ENCODE measurements at places on chromosomes 11 and 22.

- no peak for DNase-seq
These were observed 77.2 kb downstream of the RDX start for GRCh38 chr11:110219006-110219785.

DNA sequence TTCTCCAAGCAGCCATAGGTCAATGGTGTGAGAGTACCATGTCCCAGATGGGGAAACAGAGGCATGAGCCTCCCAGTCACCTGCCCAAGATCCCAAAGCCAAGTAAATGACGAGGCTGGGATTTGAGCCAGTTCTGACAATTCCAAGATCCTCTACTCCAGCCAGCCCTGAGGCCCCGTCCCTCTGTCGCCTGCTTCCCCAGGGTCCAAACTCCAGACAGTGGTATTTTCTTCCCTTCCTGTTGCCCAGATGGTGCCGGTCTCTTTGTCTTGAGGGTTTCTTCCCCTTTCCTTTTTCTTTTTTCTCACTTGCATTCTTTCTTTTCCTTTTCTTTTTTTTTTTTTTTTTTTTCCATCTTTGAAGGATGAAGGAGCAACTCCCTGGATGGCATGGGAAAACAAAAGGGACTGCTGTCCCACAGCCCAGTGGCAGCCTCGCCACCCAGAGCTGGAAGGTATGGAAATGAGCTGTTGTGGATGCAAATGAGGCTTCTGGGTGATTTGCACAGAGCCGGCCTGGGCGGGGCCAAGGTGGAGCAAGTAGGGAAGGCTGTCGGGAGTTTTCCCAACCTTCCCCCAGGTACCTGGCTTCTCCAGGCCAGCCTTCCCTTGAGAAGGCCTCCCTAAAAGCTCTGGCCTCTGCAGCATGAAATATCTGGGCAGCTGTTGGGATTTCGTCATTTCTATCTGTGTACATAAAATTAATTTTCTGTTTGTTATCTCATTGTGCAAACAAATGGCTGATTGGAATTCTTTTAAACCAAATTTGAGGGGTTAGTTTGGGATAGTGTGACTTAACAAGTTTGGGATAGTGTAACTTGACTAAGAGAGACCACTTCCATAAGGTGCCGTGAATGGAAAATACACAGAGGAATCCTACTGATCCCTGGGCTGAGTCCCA lies 146.8 kb downstream of the MN1 start:
- DNase-seq: no peak

GRCh38 chr11:19651653-19652052 lies 61.0 kb upstream of the NAV2 start:
- no peak for DNase-seq

DNA sequence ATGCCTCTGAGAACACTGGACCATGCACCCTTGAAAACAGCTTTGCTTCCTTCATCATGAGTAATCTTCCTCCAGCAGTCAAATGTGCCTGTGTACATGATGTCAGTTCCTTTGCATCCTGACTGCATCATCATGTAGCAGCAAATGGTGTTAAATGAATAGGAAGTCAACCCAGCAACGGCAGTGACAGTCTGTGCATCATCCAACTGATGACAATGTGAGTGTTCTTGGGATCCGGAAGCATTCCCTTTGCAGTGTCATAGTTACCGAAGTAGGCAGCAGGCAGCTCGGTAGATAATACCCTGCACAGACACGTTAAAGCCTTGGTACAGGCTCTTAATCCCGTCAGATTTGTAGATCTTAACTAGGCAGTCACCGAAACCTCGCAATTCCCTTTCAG lies 2.5 kb downstream of the WBP2NL start:
- DNase-seq: no peak

DNA sequence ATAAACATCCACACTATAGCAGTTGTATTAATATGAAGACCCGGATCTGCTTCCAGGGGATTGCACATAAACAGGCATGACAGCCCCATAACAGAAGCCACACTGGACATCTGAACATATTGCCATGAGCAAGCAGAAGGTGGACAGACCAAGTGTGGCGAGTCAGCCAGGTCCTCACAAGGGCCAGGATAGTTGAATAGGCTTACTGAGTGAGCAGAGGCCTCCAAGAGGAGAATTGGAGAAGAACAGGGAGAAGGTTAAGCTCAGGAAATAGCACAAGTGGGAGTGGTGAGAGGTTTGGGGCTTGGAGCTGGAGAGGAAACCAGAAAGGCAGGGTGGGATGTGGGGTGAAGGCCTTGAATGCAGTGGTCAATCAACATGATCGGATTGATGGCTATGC lies 10.8 kb downstream of the SLC35C1 start:
- DNase-seq: no peak

DNA sequence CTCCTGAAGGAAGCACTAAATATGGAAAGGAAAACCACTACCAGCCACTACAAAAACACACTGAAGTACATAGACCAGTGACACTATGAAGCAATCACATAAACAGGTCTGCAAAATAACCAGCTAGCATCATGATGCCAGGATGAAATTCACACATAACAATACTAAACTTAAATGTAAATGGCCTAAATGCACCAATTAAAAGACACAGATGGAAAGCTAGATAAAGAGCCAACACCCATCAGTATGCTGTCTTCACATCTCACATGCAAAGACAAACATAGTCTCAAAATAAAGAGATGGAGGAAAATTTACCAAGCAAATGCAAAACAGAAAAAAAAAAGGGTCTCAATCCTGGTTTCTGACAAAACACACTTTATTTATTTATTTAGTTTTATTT lies 171.7 kb downstream of the TTC28 start:
- DNase-seq: no peak

DNA sequence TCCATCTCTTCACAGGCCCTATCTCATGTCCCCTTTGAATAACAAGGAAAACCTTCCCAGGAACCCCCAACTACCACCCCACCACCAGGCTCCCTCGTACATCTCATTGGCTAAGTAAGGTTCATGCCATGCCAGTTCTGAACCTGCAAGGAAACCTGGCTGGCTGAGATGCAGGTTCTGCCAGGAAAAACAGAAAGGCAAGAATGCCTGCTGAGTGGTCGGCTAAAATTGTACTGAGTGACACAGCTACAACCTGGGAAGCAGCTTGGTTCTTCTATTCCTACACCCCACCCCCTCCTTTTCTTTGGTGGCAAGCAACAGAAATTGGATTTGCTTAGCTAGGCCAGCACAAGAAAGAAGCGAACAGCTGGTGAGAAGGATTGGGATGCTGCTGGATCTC lies 36.1 kb upstream of the TSPAN18 start:
- no peak for DNase-seq

DNA sequence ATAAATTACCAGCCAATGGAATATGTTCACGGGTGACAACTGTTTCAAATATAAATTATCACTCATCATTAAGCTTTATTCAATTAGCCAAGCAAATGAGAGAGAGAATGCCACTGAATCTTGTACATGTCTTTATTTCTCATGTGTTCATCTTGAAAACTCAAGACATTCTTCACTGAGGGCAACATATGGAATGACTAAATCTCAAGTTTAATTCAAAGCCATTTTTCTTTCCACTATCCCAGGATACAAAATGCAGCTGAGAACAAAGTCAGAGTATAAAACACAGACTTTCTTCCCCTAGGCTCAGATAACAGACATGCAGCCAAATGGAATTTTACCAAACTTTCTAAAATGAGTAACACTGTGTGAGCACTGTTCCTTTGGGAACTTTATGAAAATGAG lies 12.1 kb upstream of the BBOX1 start:
- DNase-seq: no peak

GRCh38 chr22:42169055-42169469 lies 38.5 kb upstream of the CYP2D6 start:
- DNase-seq: peak; percentile 54

- no peak for DNase-seq
These were observed 218.0 kb downstream of the ST3GAL4 start for GRCh38 chr11:126573325-126573978.

GRCh38 chr11:6431861-6432260 lies 8.9 kb downstream of the HPX start:
- DNase-seq: no peak

GRCh38 chr11:77698896-77699295 lies 61.3 kb upstream of the CLNS1A start:
- DNase-seq: no peak

DNA sequence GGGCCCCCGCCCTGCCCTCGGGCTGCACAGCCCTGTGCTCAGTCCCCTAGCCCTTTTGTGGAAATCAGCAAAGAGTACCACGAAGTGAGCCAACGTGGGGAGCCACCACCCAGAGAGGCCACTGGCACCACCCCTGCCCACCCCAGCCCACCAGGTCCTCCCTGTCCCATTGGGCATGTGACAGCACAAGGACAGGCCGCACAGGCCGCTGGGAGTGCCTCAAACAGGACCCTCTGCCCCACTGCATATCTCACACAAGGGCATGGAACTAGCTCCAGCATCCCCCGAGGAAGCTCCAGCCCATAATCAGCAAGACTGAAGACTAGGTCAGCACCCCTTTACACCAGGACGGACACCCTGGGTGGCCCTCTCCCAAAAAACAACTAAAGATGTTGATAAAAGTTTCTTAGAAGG lies 29.7 kb downstream of the GNB1L start:
- DNase-seq: no peak

DNA sequence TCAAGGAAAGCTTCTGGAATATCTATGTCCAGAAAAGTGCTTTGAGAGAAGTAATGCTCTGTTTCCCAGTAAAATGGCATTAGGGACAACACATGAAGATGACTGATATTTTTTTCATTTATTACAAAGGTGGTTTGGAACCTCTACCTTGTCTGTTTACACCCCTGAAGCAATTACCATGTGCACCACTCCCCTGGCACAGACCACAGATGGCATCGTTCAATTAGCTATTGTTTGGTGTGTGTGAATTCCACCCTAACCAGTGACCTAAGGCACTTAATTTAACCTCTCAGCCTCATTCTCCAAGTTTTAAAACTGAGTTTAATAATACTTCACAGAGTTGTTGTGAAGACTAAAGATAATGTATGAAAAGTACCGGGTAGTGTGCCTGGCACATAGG lies 127.6 kb upstream of the BMAL1 start:
- DNase-seq: no peak

- DNase-seq: no peak
These were observed 184.7 kb downstream of the MIAT start for GRCh38 chr22:26842103-26842502.

All from activated CD4-positive, alpha-beta T cell treated with anti-CD3 and anti-CD28 coated beads for 24 hours (primary cell).